Islet precursor cell (in vitro differentiated cells): ENCODE measurements at places on chromosomes 12 and 14.

DNA sequence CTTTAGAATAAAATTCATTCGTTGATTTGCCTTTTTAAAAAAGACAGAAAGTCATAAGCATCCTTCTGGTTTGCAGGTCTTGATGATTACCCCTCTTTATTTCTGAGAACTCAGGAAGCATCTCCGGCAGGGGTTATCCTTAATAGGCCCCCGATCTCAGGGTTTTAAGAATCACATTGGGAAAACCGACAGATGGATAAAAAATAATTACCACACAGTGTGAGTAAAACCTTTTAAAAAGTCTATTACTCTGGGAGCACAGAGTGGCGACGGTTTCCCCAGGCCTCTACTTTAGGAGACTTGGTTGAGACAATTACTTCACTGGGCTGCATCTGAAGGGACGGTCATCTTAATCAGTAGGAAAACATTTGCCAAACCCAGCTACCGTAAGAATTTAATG is 56.5 kb downstream of the KCNMB4 start:
- DNase-seq: no peak

GRCh38 chr12:20646239-20646827 is 48.8 kb upstream of the SLCO1C1 start:
- DNase-seq: no peak

DNA sequence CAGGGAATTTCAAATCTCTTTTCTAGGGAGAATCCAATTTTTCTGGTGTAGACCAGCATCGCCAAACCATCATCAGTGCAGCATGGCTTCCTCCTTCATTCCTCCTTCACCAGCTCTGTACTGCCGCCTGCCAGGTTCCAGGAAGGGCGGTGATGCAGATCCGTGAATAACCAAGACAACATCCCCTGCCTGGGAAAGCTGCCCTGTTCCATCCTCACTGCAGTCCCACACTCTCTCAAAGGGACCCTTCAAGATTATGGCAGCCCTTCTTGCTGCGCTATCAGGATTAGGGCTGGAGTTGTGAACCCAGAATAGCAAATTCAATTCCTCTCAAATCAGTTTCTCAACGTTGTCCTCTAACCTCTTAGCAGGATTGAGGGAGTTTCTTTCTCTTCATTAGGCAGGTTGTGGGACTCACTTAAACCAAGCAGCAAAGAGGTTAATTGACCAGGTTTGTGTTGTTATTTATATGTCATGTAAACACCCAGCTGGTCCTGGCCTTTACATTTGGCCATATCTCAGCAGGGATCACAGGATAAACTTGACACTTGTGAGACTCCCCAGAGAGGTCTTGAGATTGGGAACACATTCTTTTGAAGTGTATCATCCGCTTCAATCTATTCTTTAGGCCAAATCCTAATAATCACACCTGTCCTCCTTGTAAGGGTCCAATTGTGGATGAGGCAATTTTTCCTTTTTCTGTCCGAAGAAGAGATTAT is 26.2 kb downstream of the TMEM30B start:
- DNase-seq: peak; percentile 70

DNA sequence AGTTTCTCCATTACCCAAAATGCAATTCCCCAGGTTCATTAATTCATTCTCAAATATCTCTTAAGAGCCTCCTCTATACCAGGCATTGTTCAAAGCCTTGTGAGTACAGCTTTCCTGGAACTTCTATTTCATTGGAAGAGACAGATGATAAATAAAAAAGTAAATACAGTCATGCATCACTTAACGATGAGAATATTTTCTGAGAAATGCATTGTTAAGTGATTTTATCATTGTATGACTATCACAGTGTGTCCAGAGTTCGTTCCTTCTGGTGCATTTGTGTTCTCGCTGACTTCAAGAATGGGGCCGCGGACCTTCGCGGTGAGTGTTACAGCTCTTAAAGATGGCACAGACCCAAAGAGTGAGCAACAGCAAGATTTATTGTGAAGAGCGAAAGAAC is 66.0 kb downstream of the ANO4 start:
- DNase-seq: no peak

- DNase-seq: no peak
Measured at GRCh38 chr14:64112867-64113678, 181.1 kb downstream of the ESR2 start.

DNA sequence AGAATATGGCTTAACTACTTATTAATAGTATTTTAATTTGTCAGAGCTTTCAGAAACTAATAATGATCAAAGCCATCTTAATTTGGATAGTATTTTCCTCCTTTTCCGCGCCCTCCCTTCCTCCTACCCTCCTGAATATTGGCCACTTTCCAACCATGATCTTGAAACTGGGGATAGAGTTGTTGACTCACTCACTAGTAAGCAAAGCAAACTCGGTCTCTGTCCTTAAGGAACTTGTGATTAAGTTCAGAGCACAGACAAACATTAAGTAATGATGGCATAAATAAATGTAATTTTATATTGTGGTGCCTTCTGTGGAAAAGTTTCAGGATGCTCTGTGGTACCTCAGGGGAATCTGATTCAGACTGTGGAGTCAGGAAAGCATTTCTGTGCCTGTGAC is 75.7 kb downstream of the LRRK2 start:
- no peak for DNase-seq

DNA sequence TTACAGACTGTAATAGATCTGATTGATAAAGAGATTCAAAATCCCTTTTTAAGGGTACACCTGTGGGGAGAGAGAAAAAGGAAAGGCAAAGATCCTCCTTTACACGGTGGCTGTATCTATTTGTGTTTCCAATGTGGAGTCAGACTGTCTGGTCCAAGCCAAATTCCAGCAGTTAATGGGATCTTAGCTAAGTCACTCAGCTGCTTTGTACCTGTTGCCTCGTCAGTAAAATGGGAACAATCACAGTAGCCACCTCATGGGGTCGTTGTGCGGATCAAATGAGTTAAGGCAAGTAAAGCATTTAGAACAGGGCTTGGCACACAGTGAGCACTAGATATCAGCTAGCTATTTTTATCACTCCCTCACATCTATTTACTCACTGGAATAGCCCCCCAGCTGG is 46.9 kb downstream of the EFCAB11 start:
- no peak for DNase-seq

GRCh38 chr14:20376071-20376588 is 32.7 kb downstream of the PARP2 start:
- no peak for DNase-seq

DNA sequence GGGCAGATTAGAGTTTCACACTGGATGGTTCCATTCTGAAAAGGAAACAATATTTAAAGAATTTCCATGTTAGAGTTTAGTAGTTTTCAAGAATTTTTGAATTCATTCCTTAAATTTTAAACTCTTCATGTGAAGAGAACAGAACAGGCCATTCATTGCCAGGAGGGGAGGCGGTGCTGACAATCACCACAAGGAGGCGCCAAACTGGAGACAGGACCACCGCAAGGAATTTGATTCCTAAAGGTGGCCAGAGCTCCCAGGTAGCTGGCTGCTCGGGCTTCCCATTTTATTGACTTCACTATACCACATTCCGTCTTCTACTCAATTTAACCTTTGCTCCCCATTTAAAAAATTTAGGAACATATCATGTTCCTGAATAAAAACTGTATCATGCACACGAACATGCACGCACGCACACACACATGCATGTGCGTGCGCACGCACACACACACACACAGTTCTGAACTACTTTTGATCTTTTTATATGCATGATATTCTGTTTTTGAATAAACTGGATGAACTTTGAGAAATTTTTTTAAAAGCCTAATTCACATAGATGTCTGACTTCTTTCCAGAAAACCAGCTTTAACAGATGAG is 101.2 kb downstream of the NELL2 start:
- peak; percentile 82 for DNase-seq

DNA sequence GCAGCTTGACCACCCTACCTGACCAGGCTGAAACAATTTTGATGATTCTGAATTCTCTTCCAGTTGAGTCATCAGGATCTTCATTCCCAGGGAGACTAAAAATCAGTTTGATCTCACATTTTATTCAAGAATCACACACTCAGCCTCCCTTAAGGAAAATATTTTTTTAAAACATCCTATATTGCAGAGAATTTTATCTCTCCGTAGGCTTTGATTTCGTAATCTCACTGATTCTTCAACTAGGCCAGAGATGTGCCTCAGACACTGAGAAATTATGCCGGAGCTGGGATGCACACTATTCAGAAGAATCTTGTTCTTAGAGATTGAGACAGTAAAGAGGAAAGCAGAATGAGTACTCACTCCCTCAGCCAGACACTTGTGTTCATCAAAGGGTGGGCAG is 7.0 kb upstream of the ANO2 start:
- no peak for DNase-seq

- DNase-seq: peak; percentile 76
Measured at GRCh38 chr12:46455648-46456352, 83.2 kb upstream of the SLC38A2 start.

- DNase-seq: no peak
Measured at GRCh38 chr14:88765130-88765529, 27.6 kb downstream of the EML5 start.

- no peak for DNase-seq
Measured at GRCh38 chr12:47356129-47356700, 276.5 kb upstream of the AMIGO2 start.

- no peak for DNase-seq
Measured at GRCh38 chr12:119665164-119665929, 2.6 kb upstream of the PRKAB1 start.

DNA sequence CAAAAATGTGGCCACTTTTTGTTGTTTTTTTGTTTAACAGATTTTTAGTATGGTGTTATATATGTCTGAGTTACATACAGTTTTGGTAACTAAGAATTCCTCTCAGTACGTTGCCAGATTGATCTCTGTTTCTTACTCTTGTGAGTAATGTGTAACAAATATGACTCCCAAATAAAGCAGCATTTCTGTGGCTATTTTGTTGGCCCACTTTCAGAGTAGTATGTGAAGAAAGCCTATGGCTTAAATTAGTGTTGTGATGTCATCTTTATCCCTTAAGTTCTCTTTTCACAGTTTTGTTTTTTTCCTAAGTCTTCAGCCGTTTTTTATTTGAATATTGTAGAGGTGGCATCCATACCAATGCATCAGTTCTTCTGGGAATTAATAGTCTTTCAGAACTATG is 10.7 kb downstream of the PCNX4 start:
- no peak for DNase-seq

DNA sequence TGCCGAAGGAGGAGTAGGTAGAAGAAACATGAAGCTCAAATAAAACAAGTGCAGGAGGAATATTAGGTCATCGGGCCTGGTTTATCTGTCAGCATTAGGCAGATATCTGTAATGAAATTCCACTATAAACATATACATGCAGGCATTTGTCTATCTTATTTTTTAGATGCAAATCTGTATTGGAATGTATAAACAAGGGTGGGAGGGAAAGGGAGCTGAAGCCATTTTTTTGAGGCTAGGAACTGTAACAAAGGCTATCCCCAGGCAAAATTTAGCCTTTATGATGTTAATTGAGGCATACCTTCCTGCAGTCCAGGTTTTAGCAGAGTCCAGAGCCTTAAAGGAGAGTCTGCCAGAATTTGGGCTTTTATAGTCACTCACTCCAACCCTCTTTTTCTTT is 72.5 kb downstream of the PHLDA1 start:
- DNase-seq: no peak

- peak; percentile 84 for DNase-seq
Measured at GRCh38 chr12:121610239-121611149, 15.8 kb upstream of the ORAI1 start.

DNA sequence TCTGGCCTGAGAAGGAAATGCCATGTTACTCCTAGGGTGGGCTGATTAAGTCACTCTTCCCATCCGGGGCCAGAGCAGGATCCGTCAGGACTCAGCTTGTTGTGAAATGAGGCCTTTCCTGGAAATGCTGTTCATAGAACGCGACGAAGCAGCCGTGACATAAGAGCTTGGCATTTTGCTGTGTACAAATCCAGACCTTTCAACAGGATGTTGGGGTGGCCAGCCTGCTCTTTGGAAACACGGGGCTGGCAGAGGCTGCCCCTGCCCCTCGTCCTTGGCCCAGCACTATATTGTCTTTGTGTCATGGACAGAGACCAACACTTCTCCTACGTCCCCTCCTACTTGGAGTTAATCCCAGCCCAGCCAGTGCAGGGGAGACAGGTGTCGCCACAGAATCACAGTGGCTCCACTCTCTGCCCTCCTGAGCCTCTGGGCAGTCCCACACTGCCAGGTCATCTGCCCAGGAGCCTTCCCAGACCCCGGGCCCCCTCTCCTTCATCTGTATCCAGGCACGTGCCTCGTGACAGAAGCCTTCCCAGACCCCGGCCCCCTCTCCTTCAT is 18.6 kb upstream of the EIF5 start:
- no peak for DNase-seq

DNA sequence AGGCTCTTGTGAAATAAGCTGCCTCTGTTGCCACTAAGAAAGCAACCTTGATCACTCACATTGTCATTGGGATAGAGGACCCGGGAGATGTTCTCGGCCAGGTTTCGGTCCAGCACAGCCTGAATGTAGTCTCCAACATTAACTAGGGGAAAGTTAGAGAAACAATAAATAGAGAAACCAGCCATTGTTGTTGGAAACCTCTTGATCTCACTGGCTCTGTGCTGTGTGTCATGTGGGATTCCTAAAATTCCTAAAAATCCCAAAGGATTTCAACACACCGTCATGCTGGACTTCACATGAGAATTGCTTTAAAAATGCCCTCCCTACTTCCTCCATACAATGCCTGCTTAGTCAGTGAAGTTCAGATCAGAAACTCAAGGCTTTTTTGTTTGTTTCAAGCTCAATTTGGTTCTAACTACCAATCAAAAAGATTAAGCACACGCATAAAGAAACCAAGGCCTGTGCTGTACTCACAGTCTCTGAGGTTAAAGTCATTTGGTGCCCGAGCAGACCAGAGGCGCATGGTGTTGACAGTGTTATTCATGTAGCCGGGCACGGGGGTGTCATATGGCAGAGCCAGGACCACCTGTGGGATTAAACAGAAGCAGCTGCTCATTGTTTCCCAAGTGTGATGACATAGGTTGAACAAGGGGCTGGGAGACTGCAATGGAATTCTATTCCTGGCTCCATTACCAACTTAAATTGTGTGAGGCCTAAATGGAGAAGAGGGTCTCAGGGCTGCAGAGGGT is 23.6 kb downstream of the PYGL start:
- DNase-seq: peak; percentile 73

GRCh38 chr12:76445462-76445861 is 97.2 kb upstream of the BBS10 start:
- no peak for DNase-seq
